B cell (primary cell): ENCODE measurements at places on chromosomes 6 and 20.

DNA sequence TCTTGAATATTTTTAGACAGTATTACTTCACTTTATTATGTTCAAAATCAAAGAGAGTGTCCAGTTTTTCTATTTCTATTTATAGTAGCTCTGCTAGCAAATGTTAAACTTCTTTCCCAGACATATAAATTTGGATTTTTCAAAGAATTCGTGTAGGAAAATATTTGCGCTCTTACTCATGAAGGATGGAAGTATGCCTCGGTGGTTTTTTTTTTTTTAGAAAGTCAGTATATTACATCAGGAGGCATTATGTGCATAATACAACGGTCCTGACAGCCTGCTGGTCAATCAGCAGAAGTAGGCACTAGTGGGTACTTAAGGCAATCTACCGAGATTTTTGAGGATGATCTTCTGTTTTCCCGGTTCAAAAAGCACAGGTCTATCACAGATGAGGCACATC is 249.3 kb downstream of the TBX18 start:
- DNase-seq: no peak

DNA sequence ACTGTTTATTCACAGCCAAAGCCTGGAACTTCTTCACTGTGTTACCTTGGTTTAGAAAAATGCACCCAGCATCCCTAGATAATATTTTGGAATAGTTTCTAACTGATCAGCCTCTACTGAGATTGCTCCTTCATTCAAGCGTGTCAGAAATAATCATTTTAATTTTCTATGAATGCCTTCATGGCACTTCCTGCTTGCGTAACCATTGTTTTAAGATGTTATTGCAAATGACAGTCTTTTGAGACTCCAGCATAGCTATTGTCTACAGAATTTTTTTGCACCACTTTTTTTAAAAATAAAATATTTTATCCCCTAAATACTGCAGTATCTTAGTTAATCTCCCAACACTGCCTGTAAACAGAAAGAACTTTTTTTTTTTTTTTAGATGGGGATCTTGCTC is 213.1 kb downstream of the PHACTR1 start:
- DNase-seq: no peak

GRCh38 chr6:85364344-85364743 is 85.5 kb upstream of the NT5E start:
- no peak for DNase-seq

DNA sequence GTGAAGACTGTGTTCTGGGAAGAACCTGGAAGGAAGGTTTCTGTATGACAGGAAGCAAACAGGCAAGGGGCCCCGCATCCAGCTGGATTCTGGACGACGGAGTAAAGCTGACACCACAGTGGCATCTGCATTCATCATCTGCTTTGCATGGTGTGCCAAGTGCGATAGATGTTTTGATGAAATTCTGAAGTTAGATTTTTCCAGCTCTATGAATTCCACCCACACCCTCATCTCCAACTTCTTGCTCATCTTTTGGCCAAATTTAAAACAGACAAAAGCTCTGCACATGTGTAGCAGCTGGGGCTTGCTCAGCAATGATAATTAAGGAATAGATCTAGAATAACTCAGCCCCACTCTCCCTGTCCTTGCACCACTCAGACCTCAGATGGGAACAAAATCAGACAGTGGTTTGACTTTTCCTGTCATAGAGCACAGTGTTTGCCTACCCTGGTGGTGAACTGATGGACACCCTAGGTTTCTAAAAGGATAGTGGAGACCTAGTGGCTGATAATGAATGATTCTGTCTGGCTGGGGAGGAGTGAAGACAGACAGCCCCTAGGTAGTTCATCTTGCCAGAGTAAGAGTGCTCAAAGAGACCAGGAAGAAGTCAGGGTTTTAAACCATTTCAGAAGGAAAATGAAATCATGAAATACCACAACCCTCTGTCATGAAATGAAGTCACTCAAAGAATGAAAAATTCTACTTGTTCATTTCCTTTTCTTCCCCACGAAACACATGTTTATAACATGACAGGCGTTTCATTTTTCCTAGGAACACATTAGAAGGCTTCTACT is 85.8 kb downstream of the BCAS1 start:
- DNase-seq: no peak

GRCh38 chr6:75012018-75012417 is 193.8 kb downstream of the COL12A1 start:
- DNase-seq: peak; percentile 1

- DNase-seq: no peak
These were observed 1.1 kb upstream of the FOXQ1 start for GRCh38 chr6:1310628-1311399.

DNA sequence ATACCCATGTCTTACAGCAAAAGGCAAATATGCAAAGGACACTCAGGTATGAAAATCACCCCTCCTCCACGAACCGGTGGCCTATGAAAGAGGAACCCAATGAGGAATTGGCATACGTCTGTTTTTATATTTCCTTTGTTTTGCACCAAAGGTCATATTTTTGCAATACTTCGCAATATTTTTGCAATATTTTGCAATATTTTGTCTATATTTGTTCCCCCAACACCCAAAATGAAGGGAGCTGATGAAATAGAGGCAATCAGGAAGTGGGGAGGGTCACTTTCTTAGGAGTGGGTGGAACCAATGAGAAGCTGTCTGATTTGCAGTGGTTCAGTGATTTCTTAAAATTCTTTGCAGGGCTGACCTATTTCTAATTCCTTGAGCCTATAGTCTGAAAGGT is 296.8 kb upstream of the TSHZ2 start:
- DNase-seq: no peak

- DNase-seq: no peak
These were observed 18.3 kb downstream of the SDCBP2 start for GRCh38 chr20:1310506-1311190.

DNA sequence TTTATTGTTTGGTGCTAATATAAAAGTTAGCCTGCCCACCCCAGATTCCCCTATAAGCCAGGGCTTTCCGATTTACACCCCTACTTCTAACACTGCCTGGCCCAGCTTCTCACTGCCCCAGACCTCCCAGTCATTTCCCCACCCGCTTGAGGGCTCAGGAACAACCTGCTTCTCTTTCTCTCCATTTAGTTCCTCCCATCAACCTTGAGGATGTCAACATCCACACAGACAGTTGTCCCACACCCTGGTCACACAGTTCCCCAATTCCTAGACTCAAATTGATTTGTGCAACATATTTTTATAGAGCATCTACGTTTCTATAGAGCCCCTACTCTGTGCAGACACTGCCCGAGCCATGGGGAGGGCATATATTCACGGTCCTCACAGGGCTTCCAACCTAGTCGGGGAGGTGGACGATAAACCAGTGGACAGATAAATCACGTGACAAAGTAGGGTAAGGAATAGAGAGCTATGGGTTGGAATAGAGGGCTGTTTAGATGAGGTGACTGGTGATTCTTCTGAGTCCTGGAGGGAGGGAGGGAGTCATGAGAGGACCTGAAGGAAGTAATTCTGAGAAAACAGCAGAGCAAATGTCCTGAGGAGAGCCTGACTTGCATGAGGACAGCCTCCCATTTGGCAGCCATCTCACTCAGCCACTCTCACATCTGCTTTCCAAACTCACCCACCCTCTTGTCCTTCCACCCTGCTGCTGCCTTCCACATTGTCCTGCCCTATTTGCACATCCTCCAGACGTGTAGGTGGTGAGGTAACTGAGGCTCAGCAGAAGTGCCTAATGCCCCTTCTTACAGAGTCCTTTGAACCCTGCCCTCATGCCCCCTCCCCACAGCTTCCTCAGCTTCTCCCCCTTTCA is 6.3 kb downstream of the GABRR2 start:
- no peak for DNase-seq

DNA sequence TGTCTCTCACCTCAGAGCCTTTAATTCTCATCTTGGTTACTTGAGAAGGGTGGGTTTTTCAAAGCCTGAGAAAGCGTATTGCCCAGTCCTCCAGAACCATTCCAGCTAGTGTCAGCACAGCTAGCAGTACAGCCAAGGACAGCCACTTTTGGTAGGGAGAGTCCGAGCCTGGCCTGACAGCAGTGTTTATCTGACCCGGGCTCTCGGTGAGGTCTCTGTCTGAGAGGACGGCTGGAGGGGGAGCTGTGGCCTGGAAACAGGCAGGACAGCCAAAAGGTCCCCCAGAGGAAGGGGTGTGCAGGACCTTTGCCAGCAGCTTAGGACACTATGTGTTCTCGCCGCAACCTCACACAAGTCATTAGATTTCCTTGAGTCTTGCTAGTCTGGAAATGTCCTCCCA is 38.8 kb downstream of the LYRM2 start:
- no peak for DNase-seq

GRCh38 chr6:167827583-167828324 is 1.0 kb downstream of the AFDN start:
- peak; percentile 65 for DNase-seq

DNA sequence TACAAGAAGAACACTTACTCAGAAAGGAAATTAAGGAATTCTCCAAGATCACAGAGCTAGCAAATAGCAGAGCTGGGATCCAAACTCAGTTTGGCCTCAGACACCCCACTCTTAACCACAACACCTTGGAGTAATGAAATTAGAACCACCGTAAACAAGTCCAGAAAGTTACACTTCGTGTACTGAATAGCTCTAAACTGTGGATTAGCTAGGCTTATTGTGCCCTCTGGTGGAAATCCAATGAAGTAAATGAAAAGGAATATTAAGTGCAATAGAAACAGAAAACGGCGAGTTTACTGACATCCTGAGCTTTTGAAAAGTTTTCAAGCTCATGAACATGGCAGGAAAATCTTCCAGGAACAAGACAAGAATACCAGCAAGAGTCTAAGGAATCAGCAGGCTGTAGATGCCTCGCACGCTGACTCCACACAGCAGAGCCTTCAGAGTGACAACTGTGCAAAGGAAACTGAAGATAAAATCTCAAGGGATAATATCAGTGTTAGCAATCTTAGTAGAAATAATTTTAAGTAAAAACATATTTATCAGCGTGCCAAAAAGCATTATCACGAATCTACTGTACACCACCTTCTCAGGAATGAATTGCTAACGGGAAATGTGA is 34.6 kb downstream of the FBXO5 start:
- DNase-seq: peak; percentile 47

GRCh38 chr6:54185885-54186284 is 74.6 kb downstream of the MLIP start:
- no peak for DNase-seq

DNA sequence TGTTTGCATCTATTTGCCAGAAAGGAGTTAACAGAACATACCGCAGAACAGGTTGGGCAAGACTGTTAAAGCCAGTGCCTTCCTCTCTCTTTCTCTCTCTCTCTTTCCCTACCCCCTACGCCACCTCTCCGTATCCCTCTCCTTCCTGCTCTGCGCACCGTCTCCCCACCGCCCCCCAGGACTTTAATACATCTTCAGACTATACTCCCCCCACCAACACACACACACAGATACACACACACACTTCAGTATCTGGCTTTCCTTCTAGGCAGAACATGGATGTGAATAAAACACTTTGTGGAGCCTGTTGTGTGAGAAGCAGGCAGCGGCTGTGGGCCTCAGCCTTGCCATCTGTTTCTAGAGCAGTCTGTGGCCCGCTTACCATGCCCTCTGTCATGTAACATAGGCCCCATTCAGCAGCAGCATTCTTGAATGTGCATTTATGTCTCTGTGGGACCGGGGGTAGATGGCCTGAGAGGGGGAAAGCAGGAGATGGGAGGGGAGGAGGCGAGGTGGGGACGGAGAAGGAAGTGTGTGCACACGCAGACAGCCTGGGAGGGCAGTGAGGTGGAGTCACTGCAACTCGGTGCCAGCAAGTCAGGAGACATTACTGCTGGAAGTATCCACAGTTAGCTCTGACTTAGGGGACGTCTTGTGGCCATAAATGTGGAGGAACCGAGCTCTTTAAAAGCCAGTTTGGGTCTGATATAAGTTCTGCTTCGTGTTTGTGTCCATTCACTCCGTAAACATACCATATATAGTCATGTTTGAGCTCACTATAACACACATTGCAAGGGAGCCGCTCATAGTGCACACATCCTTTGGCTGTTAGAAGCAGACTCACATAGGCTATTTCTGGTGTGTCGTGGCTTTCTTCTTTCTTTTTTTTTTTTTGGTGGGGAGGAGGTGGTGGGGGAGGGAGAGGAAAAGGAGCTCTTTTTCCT is 38.4 kb downstream of the RREB1 start:
- DNase-seq: peak; percentile 50

- no peak for DNase-seq
These were observed 4.2 kb downstream of the CD2AP start for GRCh38 chr6:47481806-47482205.

DNA sequence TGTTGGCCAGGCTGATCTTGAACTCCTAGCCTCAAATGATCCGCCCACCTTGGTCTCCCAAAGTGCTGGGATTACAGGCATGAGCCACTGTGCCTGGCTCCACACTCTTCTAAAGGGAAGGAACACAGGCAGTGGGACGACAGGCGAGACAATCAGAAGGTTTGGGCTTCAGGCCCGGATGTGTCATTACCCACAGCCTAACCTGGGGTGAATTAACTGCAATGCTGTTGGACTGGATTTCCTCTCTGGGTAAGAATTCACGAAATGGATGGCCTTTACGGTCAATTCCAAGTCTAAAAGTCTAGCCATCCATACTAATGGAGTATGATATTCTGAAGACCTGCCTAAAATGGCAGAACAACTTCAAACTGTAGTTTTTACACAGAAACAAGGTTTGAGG is 83.7 kb upstream of the CCDC28A start:
- no peak for DNase-seq

DNA sequence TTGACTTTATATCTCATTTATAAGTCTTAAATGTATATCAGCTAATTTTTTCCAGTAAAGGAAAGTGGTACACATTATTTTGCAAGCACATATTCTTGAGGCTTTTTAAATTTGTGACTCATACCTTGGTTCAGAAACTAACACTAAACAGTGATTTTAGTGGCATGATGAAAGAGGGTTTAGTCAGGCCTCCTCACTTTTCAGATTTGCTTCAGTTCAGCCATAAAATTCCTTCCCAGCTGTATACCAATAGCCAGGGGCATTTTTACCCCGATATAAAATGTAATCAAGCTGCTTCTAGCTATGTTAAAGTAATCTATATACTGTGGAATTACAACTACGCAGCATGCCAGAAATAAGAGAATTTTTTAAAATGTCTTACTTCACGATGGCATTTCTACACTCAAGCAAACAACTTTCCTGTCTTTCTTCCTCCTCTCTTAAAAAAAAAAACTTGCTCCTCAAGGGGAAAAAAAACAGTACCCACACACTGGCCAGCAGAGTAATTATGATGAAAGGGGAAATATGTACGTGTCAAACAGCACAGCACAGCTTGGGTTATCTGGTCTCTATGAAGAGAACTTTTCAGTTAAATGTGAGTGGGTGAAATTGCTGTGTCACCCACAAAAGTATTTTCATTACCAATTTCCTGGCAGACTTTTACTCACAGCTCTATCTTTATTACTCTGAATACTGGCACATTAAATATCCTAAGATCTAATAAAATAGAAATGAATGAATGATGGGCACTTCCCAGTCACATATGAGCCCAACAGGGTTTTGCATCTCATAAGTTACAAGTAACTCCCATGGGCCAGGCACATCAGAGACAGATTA is 244.8 kb upstream of the TENT5A start:
- DNase-seq: no peak

DNA sequence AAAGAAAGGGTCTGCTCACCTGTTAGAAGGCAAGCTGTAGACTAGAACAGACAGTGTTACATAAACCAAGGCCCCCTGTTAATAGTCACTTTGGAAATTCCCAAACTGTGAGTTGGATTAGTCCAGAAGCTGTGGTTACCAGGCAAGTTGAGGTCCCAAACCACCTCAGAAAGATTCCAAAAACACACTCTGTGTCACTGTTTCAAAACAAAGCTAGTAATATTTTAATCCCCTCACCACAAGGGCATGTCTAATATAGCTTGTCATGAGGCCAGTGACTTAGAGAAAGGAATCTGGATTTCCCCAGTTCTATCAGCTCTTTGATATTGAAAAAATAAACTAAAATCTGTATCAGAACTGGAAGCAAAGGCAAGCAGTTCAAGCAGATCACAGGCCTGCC is 244.6 kb downstream of the HAO1 start:
- DNase-seq: no peak

GRCh38 chr20:62080249-62080990 is 14.7 kb upstream of the TAF4 start:
- DNase-seq: no peak
